Adipocyte (in vitro differentiated cells): ENCODE measurements at places on chromosomes 11 and 22.

- DNase-seq = no peak
These were observed 186.8 kb downstream of the FAT3 start for GRCh38 chr11:92411431-92411830.

GRCh38 chr11:33615751-33616150 is 84.9 kb downstream of the C11orf91 start:
- no peak for DNase-seq

- DNase-seq = peak; percentile 32
These were observed 5.4 kb downstream of the FJX1 start for GRCh38 chr11:35623621-35624168.

- DNase-seq = peak; percentile 49
These were observed 590 bp upstream of the IGF2 start for GRCh38 chr11:2139621-2140337.

GRCh38 chr22:32232191-32232830 is 22.8 kb downstream of the SLC5A4 start:
- DNase-seq = no peak

DNA sequence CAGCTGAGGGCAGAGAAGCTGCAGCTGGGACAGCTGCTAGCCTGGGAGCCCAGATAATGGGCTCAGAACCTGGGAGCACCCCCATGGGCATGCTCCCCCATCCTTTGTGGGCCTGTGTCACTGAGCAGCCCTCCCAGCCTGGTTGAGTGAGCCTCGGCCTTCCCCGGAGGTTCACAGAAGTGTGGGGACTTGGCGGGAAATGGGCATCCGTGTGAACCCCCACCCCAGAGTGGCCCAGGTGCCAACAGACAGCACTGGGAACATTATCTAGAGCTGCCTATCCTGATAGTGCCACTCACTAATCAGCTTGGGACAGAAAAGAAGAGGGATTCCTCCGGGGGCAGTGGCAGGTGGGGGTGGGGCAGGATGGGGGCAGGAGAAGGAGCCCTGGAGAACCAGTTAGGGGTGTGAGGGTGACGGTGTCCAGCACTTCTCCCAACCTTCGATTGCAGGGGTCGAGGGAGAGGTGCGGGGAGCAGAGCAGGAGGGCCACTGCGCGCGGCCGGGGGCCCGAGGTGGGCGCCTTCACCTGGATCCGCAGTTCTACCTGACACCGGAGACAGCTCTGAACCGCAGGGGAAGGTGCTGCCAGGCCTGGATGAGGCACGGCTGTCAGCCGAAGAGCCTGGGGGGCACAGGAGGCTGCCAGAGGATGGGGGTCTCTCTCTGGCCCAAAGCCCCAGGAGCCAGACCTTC is 33.1 kb downstream of the FLRT1 start:
- no peak for DNase-seq

DNA sequence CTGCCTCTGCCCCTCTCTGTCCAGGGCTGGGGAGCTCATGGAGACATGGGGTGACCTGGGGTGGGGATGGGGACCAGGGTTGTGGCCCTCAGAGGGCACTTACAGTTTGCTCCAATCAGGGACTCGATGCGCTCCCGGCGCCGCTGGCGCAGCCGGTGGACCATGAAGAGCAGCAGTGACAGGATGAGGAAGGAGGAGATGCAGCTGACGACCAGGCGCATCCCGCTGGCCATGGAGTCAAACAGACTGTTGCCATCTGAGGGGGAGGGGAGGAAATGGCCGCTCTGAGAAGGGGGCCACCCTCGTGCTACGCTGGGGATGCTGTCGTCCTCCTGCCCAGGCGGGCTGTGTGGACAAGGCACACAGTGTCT is 80.5 kb downstream of the DGCR2 start:
- DNase-seq = no peak

DNA sequence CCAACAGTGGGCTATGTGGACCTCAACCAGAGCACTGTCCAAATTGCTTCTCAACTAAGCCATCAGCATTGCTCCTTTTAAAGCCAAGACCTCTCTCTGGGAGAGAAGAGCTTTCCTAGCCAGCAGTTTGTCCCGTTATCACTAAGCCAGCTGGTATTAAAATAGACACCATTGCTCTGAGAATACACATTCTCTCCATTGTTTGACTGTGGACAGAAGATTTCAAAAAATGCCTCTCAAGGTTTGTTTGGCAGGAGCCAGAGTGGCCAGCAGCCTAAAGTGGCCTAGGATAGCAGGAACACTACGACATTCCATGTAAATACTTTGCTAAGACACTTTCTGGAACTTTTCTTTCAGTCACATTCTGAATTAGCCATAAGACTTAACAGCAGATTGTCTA is 41.3 kb downstream of the EIF4ENIF1 start:
- DNase-seq = no peak

- DNase-seq = no peak
These were observed 30.2 kb downstream of the UQCR10 start for GRCh38 chr22:29797351-29797750.

- DNase-seq = peak; percentile 37
These were observed 189.8 kb downstream of the CSNK2A3 start for GRCh38 chr11:11163236-11163635.

- DNase-seq = no peak
These were observed 37.8 kb downstream of the KCNQ1OT1 start for GRCh38 chr11:2662024-2662312.

DNA sequence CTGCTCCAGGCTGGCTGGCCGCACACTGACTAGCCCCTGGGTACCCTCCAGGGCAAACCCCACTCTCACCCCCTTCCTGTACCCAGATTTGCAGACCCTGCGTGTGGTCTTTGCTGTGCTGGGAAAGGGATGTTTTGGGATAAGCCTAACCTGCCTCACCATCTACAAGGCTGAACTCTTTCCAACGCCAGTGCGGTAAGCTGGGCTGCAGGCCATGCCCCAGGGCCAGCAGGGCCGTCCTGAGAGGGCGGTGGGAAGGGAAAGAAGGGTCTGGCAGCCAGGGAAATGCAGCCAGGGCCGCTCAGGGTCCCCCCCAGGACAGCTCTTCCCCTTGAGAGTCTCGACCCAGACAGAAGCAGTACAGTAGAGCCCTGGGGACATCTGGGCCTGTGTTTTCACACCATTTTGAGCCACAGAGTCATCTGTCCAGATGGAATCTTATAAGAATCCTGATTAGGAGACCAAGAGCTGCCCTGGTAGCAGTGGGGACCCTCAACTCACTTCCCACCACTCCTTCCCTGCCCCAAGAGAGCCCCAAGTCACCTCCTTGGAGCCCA is 22.4 kb upstream of the SLC22A12 start:
- no peak for DNase-seq

GRCh38 chr11:30855383-30856006 is 269.3 kb upstream of the MPPED2 start:
- peak; percentile 59 for DNase-seq

GRCh38 chr11:95024958-95025357 is at the start of gene KDM4E:
Gene KDM4E, plus strand, starts transcription at chr11:95025258. Its CDS starts 300 bp downstream, at chr11:95025558.
- no peak for DNase-seq
